ENCODE measurements at places on chromosomes 11 and 22.

DNA sequence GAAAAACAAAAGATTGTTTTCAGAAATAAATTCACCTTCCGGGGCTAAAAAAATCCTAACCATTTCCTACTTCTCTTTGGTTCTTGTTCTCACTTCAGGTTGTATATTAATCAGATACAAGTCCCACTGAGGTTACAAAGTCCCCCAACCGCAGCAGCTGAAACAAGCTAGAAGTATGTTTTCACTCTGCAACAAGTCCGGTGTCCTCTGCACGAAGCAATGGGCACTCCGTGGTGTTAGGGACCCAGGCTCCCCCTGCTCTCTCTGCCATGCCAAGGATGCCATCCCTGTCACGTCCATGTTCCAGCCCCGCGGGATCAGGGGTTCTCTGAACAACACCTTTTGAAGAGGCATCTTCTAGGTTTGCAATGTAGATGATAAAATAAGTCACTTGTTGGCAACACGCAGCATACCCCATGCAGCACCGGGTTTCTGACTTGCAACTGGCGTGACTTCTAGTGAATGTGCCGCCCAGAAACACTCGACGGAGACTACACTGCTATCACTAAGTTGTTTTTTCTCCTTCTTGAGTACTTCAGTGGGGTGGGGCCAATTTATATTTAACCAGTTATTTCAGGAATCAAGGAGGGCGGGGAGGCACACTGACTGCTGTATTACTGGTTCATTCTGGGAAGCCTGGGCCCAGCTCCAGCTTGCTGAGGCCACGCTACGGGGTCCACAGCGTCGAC, 25.4 kb upstream of the GSTP1 start:
- DNase-seq: peak; percentile 21

DNA sequence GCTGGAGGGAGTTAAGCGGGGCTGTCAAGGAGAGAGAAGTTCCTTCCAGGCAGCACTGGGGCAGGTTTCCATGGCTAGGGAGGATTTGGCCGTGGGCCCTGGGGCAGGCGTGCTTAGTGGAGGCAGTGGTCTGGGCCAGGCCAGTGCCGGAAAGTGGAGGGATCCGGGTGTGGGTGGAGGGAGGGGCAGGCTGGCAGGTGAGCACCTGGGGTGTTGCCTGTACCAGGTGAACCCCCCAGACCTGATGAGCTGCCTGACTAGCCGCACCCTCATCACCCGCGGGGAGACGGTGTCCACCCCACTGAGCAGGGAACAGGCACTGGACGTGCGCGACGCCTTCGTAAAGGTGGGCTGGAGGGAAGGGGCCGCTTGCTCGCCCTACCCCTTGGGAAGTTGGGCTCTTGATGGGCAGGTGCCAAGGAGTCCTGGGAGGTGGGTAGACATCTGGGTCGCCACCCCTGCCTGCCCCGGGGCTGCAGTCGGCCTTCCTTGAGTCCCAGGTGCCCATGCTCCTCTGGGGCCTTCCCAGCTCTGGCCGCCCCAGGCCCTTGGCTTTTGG, 32.0 kb downstream of the MYO7A start:
- DNase-seq: no peak

- DNase-seq: no peak
Measured at GRCh38 chr11:120740380-120740779, 228.8 kb downstream of the GRIK4 start.

- no peak for DNase-seq
Measured at GRCh38 chr11:7567311-7567710, 53.5 kb downstream of the PPFIBP2 start.

DNA sequence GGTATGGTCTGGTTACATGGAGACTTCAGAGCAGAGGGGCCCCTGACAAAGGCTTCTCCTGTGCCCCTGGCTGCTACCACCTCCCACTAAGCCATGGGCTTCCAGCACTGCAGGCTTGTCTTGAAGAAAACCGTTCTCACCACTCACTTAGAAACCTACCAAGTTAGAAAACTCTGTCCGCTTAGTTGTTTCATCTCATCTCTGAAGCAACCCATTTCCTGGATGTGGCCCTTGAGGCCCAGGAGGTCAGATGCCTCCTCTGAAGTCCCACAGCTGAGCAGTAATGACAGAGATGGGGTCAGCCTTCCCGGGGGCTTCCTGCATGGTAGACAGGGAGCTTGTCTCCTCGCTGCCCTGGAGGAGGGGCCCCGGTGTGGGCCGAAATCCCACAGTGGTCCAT, 12.9 kb downstream of the CSF2RB start:
- DNase-seq: no peak

DNA sequence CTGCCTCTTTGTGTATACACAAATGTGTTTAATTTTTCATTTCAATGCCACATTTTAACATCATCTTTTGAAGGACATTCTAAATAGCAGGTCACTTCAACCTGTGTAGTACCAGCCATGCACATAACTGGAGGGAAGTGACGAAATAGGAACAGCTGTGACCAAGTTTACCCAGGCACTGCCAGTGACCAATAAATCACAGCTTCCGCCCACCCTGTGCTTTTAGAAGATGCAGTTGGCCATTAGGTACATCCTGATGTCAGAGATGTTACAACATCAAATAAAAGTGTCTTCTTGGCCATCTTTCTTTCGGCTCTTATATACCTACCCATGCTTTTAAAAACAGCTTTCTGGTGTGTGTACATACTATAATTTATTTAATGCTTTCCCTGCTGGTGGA, 7.8 kb downstream of the LDLRAD3 start:
- DNase-seq: no peak

DNA sequence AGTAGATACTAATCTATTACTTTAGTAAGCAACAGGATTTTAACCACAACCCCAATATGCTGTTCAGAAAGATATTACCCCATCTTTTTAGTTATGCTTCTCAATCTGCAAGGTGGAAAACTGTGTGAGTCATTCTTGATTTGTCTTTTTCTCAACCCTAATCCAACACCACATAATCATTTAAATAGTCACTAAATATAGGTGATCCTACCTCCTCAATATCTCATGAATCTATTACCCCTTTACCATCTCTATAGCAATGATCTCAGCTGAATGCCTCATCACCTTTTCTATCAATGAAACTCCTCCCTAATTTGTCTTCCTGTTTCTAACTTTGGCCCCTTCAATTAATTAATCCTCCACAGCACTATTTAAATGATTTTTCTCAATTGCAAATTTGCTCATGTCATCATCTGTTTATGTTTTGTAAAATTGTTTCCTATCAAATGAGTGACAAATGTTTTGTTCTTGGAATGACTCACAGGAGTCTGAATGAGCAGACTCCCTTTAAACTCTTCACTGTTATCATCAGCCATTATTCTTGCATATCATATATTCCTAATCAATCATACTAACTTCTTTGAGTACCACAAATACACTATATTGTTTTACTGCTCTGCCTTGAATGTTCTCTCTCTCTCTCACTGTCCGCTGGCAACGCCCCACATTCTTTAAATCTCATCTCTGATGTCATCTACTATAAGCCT, 26.1 kb downstream of the SNX19 start:
- DNase-seq: peak; percentile 37

DNA sequence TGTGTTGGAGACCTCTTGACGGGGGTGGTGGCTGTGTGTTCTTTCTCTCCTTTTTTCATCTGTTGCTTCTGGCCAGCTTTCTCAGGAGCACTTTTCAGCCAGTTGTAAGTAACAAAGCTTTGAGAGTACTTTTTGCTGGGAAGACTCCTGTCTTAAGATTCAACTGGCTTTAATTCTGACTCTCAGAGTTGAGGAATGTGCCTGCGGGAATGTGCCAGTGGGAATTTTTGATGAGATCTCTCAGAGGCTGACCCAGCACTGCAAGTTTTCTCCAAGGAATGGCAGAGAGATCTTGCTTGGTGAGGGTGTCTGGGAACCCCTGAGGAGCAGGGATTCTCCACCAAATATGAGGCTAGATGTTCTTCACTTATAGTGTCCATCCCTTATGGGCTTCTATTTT, 91.6 kb upstream of the OR9Q1 start:
- no peak for DNase-seq

GRCh38 chr22:29755889-29756288, 10.9 kb downstream of the ZMAT5 start:
- no peak for DNase-seq

DNA sequence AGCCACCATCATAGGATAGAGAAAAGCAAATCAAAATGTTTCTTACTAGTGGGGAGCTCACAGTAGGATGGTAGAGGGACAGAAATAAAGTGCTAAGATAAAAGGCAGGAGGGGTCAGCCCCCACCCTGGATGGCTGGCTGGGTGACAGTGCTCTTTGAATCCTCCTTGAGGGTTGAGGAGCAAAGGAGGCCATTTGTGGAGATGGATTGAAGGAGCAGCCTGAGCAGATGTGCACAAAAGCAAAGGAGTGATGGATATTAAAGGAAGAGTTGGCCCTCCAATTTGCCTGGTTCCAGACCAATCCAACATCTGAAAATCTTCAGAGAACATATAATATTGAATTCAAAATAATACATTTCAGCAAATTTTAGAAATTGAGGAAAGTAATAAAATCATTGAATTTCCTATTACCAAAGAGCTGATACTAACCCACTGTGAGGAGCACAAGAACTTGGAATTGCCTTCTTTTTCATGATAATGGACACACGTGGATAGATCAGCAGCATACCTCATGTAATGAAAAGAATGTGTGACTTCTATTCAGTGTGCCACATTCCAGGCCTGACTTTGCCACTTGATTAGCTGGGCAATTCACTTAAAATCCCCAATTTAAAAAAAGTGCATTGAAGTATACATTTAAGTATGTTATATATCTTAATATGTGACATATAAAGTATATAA, 287.0 kb downstream of the FAT3 start:
- no peak for DNase-seq

- DNase-seq: no peak
Measured at GRCh38 chr11:114258696-114259095, 37.5 kb upstream of the NNMT start.

DNA sequence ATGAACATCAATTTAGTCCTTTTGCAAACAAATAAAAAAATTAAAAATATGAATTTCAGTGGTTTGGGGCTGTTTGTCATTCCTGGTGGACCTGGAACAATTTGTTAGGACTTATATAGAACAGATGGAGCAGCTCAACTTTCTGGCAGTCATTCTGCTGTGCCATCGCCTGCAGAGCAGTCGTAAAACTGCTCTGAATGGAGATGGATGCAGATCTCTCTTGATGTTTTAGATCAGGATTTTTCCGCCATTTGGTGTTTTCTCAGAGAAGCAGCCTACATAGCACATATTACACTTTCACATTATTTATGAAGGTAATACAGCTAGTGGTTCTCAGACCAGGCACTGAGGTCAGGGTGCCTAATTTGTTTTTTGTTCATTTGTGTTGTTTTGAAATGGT, 31.8 kb upstream of the HSPA8 start:
- DNase-seq: no peak

DNA sequence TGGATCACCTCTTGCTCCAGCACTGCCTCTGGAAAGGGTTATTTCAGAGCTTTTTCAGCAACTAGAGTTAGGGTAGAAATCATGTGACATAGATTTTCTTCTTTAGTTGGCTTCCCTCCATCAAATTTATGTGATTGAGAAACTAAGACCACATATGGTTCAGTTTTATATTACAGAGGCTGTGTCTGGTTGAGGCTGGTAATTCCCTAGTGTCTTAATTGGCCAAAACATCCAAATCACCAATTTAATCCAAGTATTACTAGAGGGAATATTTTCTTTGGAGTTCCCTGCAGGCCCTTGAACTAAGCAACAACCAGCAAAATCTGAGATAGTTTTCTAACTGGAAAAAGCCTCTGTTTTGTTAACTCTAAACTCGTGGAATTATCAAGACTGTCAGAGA, 136.3 kb downstream of the ARHGAP42 start:
- peak; percentile 74 for DNase-seq

DNA sequence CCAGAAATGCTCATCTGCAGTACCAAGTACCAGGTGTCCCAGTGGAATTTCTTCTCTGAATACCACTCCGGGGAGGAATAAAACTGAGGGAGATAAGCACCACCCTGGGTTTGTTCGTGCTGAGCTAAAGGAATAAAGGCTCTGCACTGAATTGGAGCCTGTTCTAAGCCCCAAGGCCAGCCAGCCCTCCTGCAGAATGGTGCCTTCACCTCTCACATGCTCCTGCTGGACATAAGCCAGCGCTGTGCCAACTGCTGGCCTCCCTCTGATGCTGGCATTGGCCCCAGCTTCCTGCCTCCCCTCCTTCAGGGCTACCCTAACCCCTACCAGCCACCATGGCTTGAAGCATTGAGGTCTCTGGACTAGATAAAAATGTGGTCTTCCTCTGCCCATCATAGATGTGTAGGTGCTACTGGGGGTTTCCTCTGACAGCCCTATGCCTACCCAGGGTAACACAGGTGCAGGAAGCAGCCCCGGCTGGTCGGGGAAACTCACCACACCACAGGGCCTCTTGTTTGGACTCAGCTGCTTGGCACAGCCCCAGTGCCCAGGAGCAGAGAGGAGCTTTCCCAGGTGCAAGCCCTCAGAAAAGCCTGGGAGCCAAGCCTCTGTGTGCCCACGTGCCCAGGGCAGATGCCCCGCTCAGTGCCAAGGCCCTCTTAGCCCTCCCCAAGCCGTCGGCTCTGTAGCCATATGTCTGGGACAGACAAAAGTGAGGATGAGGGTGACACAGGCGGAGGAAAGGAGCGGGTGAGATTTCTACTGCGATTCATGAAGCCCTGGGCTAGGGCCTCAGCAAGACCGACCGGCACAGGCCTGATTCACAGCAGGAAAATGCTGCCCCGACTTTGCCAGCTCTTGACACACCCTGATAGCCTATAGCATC, 34.1 kb upstream of the JAM3 start:
- DNase-seq: no peak

DNA sequence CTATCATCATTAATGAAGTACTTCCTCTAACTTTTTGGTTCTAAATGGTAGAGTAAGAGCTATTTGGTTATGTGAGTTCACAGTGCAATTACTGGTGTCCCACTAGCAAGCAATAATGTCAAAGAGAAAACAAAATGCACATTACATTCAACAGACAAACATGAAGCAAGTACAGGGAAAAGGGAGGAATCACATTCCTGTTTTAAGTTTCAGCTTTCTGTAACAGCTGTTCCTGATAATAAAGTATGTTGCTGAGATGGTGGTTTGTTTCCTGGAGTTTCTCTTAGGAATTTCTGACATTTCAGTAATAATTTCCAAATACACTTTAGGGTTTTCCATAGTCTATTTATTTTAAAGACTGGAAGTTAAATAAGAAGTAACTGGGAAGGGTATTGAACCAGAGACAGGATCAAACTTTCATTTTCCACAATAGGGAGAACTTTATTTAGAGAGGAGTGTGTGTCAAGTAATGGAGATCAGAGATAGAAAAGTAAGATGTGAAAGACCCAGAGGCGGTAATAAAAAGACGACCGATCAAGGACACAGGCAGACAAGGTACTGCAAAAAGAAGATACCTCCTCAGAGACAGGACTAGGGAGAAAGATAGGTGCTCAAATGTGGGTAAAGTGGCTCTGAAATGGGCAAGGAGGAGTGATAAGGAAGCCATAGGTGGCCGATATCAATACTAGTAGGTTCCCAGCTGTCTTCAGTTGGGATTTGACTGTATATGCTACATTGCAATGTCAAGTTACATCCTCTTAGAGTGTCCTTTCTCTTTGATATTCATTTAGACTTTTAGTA, 20.8 kb upstream of the CLNS1A start:
- no peak for DNase-seq

- no peak for DNase-seq
Measured at GRCh38 chr11:13965337-13965736, 2.8 kb downstream of the SPON1 start.

DNA sequence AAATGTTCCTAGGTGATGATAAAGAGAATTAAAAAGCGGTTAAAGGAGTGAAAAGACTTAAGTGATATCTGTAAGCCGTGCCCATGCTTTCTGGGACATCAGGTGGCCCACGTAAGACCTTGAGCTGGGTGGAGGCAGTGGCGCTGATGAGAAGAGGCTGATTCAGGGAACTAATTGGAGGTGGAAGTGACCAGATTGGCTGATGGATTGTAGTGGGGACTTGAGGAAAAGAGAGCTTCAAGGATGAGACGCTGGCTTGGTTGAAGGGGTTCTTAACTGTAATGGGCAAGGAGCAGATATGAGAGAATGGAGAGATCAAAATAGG, 69.1 kb upstream of the EP300 start:
- no peak for DNase-seq
